Cortex of kidney (tissue), 1 donor: ENCODE measurements at places on chromosomes 5 and 9.

GRCh38 chr5:58327289-58327688, 132.6 kb downstream of the PLK2 start:
- DNase-seq, result no peak

DNA sequence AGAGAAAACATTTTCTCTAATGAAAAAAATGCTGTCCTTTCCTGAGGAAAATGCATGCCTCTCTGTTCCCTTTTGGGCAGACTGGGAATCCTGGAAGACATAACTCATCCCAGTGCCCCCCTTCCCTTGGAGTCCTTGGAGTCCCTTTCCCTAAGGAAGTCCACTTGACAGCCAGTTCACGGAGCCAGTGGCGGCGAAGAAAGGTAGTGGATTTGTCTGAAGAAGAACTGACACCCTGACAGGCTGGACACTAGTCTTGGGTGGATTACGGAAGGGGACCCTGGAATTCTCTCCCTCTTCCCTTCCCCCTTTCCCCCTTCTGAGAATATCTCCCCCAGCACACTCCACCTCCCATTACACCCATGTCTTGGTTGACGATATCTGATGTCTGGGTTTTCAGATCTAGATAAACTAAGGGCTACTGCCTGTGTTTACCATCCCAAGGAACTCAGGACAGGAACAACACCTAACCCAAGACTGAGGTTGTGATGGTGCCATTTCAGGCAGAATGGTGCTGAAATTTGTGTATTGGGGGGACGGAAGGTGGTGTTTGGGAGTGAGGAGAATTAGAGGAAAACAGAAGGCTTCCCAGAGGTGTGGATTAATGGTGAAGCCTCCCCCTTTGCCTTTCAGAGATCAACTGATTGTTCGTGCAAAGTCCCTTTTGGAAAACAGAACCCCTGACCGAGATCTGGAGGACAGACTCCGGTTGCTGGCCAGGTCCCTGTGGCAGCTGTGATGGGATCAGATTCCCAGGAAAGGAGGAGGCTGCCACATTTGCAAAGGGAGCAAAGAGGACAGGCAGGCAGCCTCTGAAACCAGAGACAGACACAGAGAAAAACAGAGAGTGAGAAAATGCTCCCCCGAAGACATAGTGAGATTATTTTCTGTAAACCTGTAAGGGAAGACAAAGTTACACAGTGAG, 704 bp downstream of the SPARC start:
- no peak for DNase-seq

DNA sequence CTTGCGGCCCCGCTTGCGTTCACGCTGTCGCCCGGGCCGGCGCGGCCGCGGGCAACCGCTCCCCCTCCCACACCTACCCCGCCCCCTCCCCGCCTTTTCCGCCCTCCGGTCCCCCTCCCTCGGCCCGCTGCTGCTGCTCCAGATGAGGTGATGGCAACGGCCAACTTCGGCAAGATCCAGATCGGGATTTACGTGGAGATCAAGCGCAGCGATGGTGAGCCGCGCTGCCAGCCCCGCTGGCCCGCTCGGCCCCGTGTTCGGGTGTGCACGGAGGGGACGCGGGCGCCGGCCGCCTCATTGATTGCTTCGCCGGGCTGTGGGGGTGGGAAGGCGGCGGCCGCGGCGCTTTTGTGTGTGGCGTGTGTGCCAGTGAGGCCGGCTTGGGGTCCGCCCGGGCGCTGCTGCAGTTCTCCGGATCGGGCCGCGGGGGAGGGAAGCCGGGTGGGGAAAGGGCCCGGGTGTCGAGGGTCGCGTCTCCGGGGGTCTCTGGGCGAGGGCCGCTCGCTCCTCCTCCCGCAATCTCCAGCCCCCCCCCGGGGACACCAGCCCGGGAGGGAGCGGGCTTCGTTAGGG, 403 bp downstream of the KIF2A start:
- no peak for DNase-seq

DNA sequence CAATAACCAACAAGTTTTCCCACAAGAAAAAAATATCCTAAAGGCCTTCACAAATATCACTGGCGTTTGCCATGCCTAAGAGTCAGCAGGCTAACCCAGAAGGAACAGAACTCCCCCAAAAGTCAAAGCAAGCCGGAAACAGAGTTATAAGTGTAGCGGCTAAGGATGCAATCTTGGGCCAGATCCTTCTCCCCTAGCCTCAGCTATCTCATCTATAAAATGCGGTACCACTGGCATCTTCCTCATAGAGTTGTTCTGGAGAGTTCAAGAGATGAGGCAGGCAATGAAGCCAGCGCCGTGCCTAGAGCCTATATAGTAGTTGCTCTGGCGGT, 632 bp downstream of the DPM2 start:
- DNase-seq, result no peak

DNA sequence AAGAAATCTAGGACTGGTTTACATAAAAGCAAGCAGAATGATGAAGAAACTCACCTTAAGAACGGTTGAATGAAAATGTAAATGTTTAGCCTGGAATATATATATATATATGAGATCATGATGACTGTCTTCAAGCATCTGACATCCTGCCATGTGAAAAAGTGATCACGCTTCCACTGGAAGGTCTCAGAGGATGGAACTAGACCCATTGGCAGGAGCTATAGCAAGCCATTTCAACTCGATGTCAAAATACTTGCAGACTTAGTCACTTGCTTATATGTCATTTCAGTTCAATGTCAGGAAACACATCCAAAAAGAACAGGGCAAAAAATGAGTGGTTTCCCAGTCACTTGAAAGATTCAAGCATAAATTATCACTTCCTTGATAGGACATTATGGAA, 22.2 kb upstream of the TMEM161B start:
- no peak for DNase-seq

DNA sequence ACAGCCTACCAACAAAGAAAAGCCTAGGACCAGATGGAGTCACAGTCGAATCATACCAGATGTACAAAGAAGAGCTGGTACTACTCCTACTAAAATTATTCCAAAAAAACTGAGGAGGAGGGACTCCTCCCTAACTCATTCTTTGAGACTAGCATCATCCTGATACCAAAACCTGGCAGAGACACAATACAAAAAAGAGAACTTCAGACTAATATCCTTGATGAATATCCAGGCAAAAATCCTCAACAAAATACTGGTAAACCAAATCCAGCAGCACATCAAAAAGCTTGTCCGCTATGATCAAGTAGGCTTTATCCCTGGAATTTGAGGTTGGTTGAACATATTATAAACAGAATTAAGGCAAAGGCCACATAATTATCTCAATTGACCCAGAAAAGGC, 900.4 kb upstream of the ARRDC3 start:
- DNase-seq, result no peak

DNA sequence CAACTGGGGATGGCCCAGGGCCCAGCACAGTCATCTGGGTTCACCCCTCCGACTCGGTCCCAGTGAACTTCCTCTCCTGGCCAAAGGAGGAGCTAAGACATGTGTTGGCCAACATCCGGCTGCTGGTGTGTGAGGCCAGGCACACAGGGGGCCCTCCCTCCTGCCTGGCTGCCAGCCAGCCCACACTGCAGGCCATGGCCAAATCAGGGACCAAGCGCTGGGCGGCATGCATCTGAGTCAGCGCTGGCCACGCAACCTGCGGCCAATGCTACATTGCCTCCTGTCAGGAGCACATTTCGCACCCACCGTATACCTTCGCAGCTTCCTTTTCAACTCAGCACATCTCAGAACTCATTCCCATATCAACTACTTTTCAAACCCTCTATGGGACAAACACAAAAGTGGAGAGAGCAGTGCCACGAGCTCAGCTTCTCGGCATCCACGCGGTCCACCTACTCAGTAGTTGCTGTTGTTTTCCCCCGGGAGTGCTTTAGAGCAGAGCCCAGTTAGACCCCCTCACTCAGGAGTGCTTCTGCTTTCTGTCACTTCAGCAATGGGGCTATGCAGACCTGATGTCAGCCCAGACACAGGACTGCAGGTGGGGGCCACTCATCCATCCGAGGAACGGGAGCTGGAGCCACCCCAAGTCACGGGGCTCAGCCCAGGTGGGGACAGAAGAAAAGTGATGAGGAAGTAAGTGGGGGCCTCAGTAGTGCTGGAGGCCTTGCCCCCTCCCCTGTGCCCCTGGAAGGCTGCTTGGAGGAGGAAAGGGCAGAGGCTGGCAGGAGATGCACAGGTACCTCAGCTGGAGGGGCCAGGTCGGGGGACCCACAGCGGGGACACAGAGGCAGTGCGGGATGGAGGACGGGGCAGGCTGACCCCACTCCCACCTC, 13.9 kb downstream of the NINJ1 start:
- no peak for DNase-seq

GRCh38 chr9:38737246-38737645, 17.3 kb upstream of the FAM240B start:
- DNase-seq, result no peak

GRCh38 chr9:18393340-18394130, 80.4 kb upstream of the ADAMTSL1 start:
- DNase-seq, result no peak

GRCh38 chr9:136823136-136824046, 15.6 kb downstream of the RABL6 start:
- DNase-seq, result no peak

DNA sequence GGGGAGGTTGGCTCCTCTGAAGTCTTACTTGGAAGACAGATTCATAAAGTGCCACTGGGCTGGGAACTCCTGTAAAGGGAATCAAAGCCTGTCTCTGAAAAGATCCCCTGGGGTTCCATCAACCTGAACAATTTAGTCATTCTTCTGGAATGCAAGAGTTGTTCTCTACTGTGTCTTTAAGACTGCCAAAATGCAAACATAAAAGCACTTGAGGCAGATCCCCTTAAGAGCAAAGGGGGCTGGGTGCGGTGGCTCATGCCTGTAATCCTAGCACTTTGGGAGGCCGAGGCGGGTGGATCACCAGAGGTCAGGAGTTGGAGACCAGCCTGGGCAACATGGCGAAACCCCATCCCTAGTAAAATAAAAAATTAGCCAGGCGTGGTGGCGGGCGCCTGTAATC, 16.7 kb downstream of the CDKN2AIPNL start:
- no peak for DNase-seq

- DNase-seq, result no peak
Observed at GRCh38 chr5:69444127-69444754, 29.3 kb downstream of the MARVELD2 start.

- no peak for DNase-seq
Observed at GRCh38 chr5:52657247-52657645, 130.5 kb upstream of the ITGA1 start.

GRCh38 chr5:161421067-161421466, 125.5 kb downstream of the GABRB2 start:
- DNase-seq, result no peak

- DNase-seq, result no peak
Observed at GRCh38 chr9:130042406-130042884, 544 bp downstream of the FNBP1 start.

GRCh38 chr5:151139015-151139414, 18.6 kb downstream of the ANXA6 start:
- DNase-seq, result no peak

GRCh38 chr9:104386013-104386412, 118.0 kb upstream of the OR13F1 start:
- DNase-seq, result no peak

DNA sequence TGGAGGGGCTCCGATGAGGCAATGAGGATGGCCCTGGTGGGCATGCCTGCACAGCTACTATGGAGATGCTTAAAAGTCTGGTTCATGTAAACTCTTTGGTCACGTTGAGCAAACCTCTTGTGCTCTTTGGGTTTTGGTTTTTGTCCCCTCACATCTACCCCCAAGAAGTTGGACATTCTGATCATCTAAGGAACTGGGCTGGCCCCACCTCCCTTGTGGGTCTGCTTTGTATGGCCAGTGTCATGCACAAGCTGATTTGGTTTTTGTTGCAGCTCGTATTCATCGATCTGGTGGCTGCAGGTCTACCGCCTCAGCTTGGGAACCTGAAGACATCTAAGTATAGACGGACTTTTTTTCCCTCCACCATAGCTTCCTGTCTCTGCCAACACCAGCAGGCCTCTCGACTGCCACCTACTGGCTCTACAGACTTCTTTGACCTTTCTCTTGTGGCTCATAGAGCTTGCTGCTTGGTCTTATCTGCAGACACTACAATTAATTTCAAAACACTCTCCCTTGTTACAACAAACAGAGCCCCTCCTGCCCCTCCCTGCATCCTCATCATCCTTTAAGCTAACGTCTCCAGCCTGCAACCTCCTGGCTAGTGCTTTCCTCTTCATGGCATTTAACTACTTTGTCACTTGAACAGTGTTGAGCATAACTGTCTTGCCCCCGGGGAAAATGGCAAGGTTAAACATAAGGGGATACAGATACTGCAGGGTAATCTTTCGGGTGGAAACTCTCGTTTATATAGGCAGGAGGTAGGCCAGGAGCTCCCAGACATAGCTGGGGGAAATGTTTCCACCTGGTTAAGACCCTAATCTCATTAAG, 34.5 kb downstream of the TSTD2 start:
- DNase-seq, result no peak

DNA sequence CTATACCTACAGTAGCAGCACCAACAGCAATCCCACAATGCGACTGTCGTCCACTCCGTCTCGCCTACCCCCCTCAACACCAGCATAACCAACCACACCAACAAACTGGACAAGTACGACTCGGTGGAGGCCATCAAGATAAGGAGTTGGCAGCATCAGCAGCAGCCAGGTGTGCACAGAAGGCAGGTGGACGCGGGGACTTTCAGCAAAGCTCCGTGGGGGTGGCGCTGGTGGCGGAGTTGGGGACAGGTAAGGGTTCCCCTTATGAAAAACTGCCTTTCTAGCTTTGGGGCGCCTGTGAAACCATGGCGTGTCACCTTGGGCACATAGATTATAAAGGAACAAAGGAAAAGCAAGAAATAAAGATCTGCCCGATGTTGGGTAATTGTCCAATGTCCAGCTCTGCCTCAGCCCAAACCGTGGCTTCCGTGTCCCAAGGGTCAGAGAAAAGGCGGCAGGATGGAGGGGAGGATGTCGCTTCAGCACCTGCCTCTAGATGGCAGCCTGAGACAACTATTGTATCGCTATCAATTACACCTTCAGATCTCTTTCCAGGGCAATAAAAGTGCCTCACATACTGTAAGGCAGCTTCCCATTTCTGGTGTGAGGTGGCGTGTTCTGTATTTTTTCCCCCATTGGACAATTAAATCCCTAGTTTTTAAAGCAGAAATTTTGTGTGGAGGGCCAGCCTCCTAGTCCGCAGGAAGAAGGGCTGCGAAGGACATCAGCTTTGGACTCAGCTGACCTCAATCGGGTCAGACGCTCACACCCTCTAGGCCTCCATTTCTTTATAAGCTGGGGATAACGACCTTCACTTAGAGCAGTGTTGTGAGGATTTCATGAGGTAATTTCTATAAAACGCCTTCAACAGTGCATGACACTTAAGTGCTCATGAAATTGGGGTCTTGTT, 58.8 kb downstream of the MTRR start:
- no peak for DNase-seq
